ENCODE measurements at places on chromosomes 13 and 19. TPM values are rescaled to one million over a fixed set of nuclear protein-coding genes. Genes with fewer than 3 reads are reported as not detected.

Gene LIM2
- 168 TPM for total RNA-seq

Gene ZNF132
- 13.2 TPM for total RNA-seq

Gene MISP3
- total RNA-seq, result 0.71 TPM

Gene FXYD7
- 8.3 TPM for total RNA-seq

Gene ZNF600
- 4.2 TPM for total RNA-seq

Gene SACS
- 94.6 TPM for total RNA-seq

Gene RGL3
- 2.5 TPM for total RNA-seq

Gene POU2F2
- 3.2 TPM for total RNA-seq

Measured in camera-type eye (tissue), 1 donor.